ENCODE measurements at places on chromosomes 5 and 9. TPM values are rescaled to one million over a fixed set of nuclear protein-coding genes. Genes with fewer than 3 reads are reported as not detected.
A peak's percentile ranks its signal among the peaks of the same experiment; 100 is the strongest.

GRCh38 chr9:131474711-131475110 is 28.0 kb upstream of the POMT1 start:
- DNase-seq: no peak

DMGDH gene
- total RNA-seq: 0.67 TPM

DNA sequence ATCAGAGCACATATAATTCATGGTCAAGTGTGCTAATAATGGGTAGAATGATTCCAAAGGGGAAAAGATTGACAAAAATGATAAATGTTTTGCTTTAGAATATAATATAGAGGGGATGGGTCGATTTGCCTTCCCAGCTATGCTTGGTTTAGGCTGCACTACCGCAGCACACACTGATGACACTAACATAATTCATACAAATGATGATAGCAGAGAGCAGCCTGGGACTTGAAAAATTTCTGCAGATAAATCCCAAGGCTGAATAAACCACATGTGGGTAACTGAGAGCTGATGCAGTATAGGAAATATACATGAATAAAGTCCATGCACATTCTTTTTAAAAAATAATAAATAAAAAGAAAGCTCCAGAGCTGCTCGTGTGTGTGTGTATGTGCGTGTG is 54.5 kb downstream of the EFNA5 start:
- no peak for DNase-seq

DNA sequence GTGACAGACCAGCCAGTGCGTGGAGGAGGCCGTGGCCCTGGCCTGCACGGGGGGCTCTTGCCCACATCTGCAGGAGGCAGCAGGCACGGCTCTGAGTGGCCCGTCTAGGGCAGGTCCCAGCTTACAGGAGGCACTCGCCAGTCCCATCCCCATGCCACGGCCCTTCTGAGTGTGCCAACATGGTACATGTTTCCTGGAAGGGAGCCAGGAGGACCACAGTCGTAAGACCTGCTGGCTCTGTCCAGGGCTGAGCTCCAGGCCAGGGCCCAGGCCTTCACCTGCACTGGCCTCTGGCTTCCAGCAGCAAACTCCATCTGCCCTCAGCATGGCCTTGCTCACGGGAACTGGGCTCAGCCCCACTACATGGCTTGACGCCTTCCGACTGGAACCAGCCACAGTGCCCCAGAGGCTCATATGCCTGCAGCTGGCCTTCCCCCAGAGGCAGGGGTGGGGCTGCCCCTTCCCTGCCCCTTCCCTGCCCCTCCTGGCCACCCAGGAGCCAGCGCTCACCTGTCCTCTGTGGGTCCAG is 3.8 kb downstream of the NKD2 start:
- DNase-seq: peak; percentile 32

CCNO gene
- total RNA-seq: not detected

JAKMIP2 gene
- total RNA-seq: 4.5 TPM

GFI1B gene
- total RNA-seq: not detected

SPATA31A3 gene
- total RNA-seq: not detected

- no peak for DNase-seq
Measured at GRCh38 chr9:136960212-136960937, 8.3 kb downstream of the LCN12 start.

GRCh38 chr9:99743455-99743854 is 78.2 kb upstream of the NR4A3 start:
- no peak for DNase-seq

DNA sequence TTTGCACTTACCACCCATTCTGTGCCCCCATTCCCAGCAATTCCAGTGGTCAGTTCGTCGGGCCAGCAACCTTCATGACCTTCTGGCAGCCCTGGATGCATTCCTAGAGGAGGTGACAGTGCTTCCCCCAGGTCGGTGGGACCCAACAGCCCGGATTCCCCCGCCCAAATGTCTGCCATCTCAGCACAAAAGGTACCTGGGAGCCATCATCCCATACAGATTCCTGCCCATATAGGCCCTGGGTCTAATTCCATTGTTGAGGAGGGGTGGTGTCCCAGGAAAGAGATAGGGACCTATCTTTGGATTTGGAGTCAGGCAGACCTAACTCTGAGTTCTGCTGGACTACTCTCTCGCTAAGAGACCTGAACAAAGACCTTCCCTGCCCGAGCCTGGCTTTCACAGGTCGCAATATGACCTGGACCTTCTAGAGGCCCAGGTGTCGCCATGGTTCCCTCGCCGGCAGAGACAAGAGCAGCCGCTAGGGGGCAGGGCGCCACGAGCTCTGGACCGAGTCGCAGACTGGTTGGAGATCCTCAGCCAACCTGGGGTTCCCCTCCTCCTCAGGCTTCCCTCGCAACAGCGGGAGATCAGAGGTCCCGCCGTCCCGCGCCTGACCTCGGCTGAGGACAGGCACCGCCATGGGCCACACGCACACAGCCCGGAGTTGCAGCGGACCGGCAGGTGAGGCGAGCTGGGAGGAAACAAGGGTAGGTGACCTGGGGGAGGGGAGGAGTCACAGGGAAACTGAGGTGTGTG is 3.1 kb downstream of the SLC4A9 start:
- peak; percentile 92 for DNase-seq

GNA14 gene
- total RNA-seq: not detected

DNA sequence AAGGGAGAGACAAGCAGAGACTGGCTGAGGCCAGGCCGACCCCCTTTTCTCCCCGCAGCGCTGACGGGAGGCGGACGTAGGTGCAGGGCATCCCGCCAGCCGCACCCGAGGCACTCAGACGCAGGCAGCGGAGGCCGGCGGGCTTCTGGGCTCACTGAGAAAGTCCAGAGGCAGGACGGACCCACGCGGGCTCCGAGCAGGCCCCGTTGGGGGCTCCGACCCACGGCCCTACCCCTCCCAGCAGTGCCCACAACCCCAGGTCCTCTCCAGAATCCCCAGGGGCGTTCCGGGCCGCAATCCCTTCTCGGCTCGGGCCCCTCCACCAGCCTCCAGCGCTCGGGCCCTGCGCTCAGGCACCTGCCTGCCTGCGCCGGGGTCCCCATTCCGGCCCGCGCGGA is 543 bp downstream of the MTMR12 start:
- DNase-seq: no peak

DNA sequence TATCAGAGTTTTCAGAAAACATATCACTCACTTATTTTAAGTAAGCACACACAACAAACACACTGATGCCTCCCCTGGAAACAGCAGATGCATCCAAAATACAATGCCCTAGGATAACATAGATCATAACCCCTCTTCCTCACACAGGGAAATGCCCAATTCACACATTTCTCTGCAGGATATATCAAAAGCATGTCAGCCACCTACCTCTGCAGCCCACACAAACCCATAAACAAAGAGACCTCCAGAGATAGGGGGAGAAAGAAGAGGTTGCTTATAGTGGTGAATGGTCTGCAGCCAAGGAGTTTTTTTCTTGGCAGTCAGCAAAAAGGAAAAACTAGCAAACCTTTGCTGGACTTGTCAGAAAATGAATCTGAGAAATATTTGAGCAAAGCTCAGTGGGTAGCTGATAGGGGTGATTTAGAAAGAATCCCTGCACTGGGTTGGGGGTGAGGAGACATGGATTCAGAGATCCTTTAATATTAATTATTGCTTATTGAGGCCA is 36.1 kb downstream of the ABLIM3 start:
- no peak for DNase-seq

NTNG2 gene
- total RNA-seq: 15.6 TPM

GRCh38 chr5:155309021-155309746 is 295.6 kb downstream of the KIF4B start:
- DNase-seq: no peak

DNA sequence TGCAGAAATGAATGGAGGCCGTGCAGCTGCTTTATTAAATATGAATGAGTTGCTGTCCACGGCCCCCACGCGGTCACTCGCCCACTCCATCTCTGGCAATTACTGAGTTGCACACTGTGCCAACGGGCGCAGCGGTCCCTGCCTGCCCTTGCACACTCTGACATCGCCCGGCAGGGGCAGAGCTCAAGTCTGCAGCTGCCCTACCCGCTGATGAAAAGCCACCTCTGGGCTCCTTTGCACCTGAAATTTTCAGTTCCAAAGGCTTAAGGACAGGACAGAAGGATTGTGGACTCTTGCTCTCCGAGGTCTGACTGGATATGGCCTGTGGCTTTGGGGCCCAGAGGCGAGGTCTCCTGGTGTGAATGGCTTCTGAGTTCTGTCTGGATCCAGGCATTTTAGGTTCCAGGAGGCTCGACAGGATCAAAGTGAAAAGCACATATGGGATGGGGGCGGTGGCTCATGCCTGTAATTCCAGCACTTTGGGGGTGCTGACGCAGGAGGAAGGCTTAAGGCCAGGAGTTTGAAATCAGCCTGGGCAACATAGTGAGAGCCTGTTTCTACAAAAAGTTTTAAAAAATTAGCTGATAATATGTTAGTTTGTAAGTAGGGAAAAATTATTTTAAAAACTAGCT is 201.8 kb downstream of the PAX5 start:
- DNase-seq: no peak

DNA sequence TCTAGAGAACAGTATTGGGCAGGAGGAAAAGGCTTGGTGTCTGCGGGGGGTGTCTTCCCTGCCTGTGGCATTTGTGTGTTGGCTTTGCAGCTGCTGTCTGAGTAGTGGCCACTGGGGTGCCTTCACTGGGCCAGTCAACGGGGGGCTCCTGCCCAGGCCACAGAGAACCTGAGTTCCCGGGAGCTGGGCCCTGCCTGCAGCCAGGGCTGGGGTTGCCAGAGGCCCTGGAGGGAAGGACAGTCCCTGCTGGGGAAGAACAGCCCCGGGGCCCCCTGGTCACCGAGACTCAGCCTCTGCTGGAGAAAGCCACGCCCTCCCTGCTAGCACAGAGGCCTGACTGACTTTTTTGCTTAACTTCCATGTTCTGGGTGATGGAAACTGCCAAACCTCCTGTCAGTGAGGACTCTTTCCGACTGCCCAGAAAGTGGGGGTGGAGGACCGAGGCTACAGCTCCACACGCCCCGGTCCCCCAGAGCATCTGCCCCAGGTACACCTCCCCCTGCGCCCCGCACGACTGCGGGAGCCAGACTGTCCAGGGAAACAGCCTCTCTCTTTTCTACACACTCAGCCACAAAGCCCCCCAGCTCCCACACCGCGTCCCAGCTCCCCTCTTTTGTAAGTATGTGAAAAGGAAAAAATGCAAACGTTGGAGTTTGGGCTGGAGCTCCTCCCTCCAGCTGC is 133.4 kb downstream of the DAB2IP start:
- peak; percentile 32 for DNase-seq

CTXN3 gene
- total RNA-seq: not detected

DNA sequence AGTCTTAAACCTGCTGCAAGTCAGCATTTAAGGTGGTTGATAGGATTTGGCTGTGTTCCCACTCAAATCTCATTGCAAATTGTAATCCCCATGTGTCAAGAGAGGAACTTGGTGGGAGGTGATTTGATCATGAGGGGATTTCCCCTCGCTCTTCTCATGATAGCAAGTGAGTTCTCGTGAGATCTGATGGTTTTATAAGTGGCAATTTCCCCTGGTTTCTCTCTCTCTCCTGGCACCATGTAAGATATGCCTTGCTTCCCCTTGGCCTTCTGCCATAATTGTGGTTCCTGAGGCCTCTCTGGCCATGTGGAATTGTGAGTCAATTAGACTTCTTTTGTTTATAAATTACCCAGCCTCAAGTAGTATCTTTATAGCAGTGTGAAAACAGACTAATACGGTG is 84.3 kb upstream of the SMC2 start:
- DNase-seq: no peak

GRCh38 chr5:142215915-142216681 is 107.5 kb downstream of the NDFIP1 start:
- no peak for DNase-seq

PPP3R2 gene
- not detected for total RNA-seq

GRIN3A gene
- not detected for total RNA-seq

GRCh38 chr5:1762883-1763547 is 36.6 kb downstream of the MRPL36 start:
- DNase-seq: peak; percentile 15

- DNase-seq: no peak
Measured at GRCh38 chr5:166165596-166165995, 2125.8 kb upstream of the WWC1 start.

Data from activated naive CD8-positive, alpha-beta T cell treated with anti-CD3 and anti-CD28 coated beads, Interleukin-2, amount 10 ng/mL, durations not matched to agents 7 days and 5 days (primary cell).